Caudate nucleus (tissue), 63 donors: ENCODE measurements at places on chromosomes 7 and 10.

GRCh38 chr7:88429382-88429781 is 122.7 kb upstream of the STEAP4 start:
- no peak for DNase-seq

GRCh38 chr10:22049635-22050034 is 46.1 kb upstream of the DNAJC1 start:
- no peak for DNase-seq

GRCh38 chr7:42226354-42226941 is 10.6 kb downstream of the GLI3 start:
- DNase-seq: no peak

DNA sequence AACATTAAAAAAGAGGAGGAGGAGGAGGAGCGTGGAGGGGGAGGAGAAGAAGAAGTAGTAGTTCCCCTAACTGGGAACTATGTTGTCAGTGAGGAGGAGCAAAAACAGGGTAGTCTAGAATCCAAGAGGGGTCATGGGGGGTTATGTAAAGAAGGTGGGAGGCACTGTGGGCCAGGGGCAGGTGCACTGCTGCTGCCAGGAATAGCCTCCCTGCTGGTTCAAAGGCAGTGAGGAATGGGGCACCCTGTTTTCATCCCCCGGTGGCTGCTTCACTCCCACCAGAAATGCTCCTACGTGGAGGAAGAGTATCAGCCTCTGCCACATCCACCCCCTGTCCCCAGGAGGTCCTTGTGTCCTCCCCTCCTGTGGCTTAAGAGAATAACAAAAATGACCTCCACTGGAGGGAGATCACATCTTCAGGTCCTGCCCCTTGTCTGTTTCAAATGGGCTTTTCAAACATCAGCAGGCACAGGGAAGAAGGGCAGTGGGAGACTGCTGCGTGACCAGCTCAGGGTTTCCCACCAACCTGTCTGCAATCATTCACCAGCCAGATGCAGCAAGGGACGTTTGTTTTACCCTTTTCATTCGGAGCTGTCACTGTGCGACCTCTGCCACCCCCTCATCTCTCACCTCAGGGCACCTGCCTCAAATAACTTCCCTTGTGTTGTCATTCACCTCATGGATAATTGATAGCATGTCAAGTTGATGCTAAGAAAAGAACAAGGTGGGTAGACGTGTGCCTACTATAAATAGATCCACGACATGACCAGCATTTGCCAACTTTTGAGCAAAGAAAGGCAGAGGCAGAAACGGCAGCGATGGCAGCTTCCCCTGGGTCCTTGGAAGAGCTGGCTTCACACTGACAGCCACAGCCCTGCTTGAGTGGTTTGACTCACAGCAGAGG is 92.6 kb downstream of the DGKI start:
- peak; percentile 28 for DNase-seq
